Nephron progenitor cell (in vitro differentiated cells): ENCODE measurements at places on chromosomes 1 and 21.
A peak's percentile ranks its signal among the peaks of the same experiment; 100 is the strongest.

- DNase-seq = no peak
These were observed 4.3 kb downstream of the PRMT2 start for GRCh38 chr21:46639489-46640386.

- no peak for DNase-seq
These were observed 43.9 kb upstream of the TACSTD2 start for GRCh38 chr1:58620926-58621325.

DNA sequence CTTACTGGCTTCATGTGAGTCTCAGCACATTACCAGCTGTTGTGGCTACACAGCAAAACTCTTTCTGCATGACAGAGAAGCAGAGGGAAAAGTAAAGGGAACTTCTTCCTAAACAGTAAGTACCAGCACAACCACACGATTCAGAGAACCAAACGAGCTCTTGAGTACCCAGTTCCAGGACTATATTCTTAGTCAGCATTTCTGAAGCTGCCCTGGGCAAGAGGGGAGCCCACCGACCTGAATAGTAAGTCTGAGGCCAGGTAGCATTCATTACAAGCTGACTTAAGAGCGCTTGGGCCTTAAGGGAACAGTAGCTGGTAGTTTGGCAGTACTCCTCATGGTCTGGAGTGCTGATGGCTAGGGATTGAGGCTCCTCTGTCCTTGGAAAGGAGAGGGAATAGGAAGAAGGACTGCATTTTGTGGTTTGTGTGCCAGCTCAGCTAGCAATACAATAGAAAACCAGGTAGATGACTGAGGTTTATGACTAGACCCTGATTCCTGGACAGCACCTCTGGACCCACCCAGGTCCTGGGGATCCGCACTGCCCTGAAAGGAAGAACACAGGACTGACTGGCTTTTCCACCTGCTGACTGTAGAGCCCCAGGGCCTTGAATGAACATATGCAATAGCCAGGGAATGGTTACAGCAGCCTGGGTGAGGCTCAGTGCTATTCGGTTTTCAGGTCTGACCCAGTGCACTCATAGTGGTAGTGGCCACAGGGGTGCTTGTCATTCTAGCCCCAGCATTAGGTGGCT lies 396.8 kb upstream of the PRMT6 start:
- DNase-seq = no peak

DNA sequence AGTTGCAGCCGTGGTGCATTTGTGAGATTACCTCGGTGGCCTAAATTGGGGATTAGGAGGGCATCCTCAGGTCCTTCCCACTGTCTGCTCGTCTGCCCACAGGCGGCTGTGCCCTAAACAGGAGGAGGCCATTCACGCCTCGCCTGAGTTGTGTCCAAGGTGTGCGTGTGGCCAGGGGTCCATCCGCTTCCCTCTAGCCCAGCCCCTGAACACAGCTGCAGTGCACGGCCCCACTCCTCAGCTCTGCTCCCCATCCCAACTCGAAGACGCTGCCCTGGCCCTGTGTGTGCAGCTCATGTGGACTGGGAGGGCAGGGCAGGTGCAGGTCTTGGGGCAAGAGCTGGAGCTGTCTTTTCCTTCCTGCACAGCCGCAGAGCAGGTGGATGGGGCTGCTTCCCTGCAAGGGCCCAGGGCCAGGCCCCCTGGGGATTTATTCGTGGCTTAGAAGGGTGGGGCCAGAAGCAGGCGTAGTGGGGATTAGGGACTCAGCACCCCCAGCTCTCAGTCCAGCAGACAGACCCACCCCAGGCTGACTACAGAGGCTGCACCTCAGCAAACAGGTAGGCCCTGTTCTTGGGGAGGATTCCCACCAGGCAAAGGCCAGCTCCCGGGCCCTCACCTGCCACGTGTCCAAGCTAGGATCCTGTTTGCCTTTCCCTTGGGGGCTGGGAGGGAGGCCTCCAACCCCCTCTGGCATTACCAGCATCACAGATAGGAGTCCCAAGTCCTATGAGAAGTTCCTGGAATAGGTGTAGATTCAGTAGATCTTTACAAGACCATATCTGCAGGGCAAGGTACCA lies 4.3 kb downstream of the GUK1 start:
- no peak for DNase-seq

DNA sequence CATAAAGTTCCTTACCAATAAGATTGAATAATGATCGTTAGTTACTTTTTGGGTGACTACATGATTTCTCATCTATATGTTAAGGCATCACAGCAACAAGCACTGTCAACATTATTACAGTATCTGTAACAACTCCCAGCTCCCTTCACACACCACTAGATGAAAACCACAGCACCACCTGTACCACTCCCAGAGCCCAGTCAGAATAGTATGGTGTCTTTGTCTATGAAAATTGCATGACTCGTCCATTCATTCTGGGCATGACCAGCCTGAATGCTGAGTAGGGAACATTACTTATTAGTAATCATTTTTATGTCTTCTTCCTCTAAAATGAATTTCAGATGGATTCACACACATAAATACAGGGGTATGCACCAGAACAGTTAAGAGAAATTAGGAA lies 7.0 kb downstream of the OLFML2B start:
- no peak for DNase-seq

- DNase-seq = no peak
These were observed 112.0 kb downstream of the ST3GAL3 start for GRCh38 chr1:43819357-43819756.

DNA sequence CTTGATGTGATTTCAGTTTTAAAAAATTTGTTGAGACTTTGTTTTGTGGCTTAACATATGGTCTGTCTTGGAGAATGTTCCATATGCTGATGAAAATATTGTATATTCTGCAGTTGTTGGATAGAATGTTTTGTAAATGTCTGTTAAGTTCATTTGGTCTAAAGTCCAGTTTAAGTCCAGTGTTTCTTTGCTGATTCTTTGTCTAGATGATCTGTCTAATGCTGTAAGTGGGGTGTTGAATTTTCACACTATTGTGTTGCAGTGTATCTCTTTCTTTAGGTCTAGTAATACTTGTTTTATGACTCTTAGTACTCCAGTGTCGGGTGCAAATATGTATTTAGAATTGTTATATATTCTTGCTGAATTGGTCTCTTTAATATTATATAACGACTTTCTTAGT lies 10.9 kb upstream of the MPC2 start:
- no peak for DNase-seq

GRCh38 chr1:36864182-36864822 lies 170.0 kb downstream of the GRIK3 start:
- peak; percentile 51 for DNase-seq

DNA sequence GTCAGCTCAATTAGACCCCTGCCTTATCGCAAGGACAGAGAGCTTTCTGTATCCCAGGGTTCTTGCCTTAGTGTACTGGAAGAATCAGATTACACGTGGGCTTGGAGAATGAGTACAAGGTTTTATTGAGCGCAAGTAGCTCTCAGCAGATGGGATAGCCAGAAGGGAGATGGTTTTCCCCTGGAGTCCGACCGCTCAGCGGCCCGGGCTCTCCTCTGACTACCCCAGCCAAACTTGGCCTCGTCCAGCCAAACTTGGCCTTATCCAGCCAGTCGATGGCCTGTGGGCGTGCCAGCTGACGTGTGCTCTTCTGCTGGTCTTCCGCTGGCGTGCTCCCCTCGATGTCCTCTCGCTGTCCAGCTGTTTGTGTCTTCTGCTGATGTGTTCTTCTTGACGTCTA lies 136.9 kb downstream of the SYT14 start:
- no peak for DNase-seq

DNA sequence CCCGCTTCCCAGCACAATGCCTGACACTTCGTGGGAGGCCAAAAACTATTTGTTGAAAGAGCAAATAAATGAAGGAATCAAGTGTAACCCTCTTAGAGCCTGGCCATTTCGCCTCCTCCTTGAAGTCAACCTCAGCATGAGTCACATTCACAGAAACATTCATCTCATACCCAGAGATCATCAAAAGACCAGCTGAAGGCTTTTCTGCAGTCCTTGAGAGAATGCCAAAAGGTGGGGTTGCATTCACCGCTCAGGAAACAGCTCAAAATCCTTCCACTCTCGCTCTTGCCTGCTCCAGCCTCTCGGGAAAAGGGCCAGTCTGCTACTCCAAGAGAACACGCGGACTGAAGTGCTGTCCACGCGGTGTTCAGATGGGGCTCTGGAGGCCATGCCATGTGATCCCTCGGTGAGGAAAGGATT lies 90.0 kb downstream of the VWA5B1 start:
- DNase-seq = no peak
